ENCODE measurements at places on chromosomes 4 and X.

- no peak for DNase-seq
These were observed 69.4 kb downstream of the EVC2 start for GRCh38 chr4:5638976-5639375.

DNA sequence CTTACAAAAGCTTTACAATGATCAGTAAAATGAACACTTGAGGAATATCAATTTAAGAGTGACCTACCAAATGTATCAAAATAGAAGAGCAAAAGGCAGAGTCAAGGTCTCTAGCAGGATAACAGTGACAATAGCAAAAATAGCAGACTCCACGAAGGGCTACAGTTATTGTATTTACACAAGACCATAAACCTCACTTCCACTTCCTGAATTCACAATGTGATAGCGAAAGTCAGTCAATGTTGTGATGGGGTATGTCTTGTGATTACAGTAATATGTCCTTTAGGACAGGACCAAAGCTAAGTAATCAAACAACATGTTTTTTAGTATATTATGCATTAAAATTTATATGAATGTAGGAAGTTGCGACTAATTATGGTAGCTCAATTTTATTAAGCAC, 139.6 kb downstream of the IQCM start:
- no peak for DNase-seq

DNA sequence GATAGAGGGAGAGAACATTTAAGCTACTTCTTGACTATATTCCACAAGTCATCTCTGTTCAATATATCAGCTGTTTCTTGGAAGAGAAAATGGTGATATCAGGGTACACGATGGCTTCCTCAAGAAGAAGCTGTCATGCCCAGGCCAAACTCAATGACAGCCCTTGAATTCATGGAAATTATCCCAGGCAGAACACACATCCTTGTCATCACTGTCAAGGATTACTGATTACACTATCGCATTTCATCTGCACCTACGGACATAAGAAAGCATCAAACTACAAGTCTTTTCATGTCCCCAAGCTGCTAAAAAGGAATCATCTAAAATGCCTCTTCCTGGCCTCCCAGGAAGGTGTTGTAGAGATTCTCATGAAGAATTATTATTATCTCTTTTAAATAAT, 165.2 kb upstream of the SLC7A11 start:
- DNase-seq, result no peak

GRCh38 chrX:39874202-39874816, 223.4 kb downstream of the BCOR start:
- DNase-seq, result no peak

- peak; percentile 35 for DNase-seq
These were observed 26.8 kb downstream of the MGST2 start for GRCh38 chr4:139692309-139693012.

- no peak for DNase-seq
These were observed 86.8 kb downstream of the HHIP start for GRCh38 chr4:144732584-144733428.

- DNase-seq, result no peak
These were observed 186.6 kb upstream of the MAOA start for GRCh38 chrX:43469391-43470054.

All from HuH-7 (cell line).